ENCODE measurements at places on chromosomes 4 and X.

- DNase-seq: peak; percentile 12
Observed at GRCh38 chr4:57374866-57375595, 264.8 kb upstream of the IGFBP7 start.

- DNase-seq: no peak
Observed at GRCh38 chrX:79153348-79153747, 8.9 kb downstream of the GPR174 start.

GRCh38 chr4:184475498-184475897, 1.1 kb upstream of the IRF2 start:
- DNase-seq: no peak

GRCh38 chrX:54991706-54992105, 2.3 kb downstream of the PFKFB1 start:
- no peak for DNase-seq

GRCh38 chr4:76987153-76987591, 37.6 kb downstream of the SEPTIN11 start:
- no peak for DNase-seq

DNA sequence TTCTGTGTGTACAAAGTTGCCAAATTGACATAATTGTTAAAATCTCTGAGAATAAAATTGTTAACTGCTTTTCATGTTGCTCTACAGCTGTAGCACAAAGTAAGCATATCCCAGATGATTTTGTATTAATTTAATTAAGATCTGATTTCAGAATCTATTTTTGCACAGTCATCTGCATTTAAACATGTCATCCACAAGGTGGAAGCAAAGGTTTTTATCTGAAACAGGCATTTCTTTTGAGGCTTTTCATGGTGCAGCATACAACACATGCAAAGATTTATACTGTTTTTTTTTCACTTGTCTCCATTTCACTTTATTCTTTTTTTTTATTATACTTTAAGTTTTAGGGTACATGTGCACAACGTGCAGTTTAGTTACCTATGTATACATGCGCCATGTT, 51.2 kb downstream of the GC start:
- no peak for DNase-seq

DNA sequence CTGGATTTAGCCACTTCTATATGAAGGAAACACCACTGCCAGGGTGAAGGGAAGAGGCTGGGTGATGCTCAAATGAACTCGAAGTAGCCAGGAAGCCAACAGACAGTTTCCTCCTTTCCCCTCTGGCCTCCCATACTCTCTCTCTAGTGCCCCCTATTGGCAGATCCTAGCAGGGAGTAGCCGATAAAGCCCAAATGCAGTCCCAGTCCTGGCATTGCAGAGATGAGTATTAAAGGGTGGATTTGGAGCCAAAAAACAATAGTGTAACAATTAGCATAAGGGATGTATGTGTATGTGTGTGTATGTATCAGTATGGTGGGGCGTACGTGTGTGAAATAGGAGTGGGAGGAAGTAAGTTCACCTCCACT, 213.8 kb upstream of the LDB2 start:
- DNase-seq: no peak

GRCh38 chrX:33415459-33415858, 204.1 kb upstream of the DMD start:
- no peak for DNase-seq

- DNase-seq: no peak
Observed at GRCh38 chr4:145731028-145731427, 51.1 kb downstream of the C4orf51 start.

- no peak for DNase-seq
Observed at GRCh38 chr4:8303485-8304281, 34.1 kb downstream of the HTRA3 start.

- no peak for DNase-seq
Observed at GRCh38 chr4:39050590-39050989, 11.4 kb upstream of the KLHL5 start.

DNA sequence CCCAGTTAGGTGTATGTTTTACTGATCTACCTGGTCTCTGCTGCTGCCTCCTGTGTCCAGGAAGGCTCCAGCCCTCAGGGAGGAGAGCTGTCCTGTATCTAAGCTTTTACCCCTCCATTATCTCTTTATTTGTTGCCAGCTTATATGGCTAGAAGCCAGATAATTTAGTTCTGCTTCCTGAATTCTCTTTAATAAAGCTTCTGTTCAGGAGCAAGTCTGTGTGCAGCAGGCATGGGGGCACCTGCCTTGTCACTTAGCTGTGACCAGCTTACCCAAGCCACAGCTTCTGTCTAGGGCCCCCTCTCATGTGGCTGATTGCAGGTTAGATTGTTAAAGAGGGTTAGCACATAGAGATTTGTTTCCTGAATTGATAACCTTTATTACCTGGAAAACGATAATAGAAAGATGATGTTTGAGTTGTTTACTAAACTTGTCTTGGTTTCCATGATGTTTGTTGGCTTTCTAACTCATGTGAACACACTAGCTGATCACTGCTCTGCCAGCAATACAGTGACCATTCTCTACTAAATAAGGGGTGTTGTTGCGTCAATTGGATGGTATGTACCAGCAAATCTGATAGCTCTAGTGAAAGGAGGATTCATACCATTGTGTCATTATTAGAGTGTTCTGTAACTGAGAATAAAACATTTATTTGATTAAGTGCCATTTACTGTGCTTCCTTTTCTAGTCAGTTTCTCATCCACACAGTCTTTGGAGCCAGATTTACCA, 189.8 kb upstream of the ANK2 start:
- DNase-seq: no peak

GRCh38 chrX:46140272-46140671, 404.9 kb downstream of the ZNF674 start:
- no peak for DNase-seq

DNA sequence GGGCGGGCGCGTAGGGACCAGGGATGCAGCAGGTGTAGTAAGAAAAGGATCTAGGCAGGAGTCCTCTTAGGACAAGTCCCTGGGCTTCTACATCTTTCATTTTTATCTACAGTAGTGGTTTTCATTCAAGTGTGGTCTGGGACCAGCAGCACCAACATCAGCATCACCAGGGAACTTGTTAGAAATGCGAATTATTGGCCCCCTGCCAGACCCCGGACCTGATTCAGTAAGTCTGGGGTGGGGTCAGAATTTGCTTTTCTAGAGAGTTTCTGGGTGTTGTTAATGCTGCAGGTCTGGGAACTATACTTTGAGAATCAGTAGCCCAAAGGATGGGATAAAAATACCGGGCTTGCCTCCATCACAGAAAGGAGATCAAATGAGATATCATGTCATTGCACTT, 1.3 kb upstream of the PCYT1B start:
- DNase-seq: no peak

DNA sequence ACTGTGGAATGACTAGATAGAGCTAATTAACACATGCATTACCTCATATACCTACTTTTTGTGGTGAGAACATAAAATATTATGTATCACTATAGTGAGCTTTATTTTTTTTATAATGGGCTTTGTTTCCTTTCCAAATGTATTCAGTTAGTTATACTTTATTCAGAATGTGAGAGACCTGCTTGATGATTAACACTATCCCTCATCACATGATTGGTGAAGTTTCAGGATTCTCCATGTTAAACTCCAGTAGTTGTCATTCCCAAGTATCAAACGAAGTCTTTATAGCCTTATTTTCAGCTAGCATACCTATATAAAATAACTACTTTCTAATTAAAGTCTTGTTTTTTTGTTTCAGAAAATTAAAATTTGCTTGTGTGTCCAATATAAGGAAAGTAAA, 8.8 kb downstream of the ZXDA start:
- no peak for DNase-seq

DNA sequence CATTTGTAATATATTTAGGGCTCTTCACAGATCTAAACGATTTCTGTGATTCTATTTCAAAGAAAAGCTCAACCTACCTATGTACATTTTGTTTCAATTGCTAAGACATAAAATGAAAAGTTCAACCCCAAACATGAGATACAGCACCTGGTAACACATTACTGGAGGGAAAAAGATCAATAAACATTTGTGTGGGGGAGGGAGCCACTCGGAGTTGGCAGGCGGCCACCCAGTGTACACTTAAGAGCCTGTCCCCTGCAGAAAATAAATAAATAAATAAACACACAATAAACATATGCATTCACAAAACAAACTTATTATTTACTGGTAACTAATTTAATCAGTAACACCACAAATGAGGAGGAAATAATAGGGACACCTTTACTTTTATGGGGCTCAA, 19.3 kb downstream of the PRSS48 start:
- no peak for DNase-seq

All from iPS DF 19.7 (cell line).